ENCODE measurements at places on chromosomes 12 and 14.

DNA sequence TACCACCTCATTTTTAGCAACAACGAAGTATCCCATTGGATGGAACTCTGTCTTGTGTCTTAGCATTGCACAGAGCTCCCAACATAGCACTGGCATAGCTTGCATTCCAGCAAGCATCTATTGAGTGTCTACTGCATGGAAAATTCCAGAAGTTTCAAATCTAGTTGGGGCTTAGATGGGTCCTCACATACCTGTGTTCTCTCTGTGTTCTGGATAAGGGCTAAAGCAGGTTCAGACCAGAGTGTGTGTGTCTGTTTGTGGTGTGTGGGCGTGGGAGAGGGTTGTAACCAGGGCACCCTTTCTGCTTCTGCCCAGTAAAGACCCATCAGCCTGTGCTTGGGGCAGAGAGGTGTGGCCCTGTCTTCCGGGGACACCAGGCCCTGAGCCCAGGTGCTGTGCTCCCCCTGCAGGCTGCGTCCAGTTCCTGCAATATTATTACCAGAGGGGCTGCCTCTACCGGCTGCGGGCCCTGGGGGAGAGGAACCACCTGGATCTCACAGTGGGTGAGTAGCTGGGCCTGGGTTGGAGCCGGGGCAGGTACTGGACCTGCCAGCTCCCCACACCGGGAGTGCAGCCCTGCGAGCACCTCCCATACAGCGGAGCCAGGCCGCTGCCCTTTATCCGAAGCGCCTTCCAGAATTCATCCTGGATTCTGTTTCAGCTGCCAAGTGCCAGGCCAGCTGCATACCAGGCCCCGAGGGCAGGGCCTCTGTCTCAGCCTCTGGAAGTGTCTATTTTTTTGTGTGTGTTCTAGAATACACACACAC is 20.3 kb downstream of the RHOF start:
- peak; percentile 77 for DNase-seq

- no peak for DNase-seq
Observed at GRCh38 chr12:44846826-44847225, 29.3 kb downstream of the NELL2 start.

DNA sequence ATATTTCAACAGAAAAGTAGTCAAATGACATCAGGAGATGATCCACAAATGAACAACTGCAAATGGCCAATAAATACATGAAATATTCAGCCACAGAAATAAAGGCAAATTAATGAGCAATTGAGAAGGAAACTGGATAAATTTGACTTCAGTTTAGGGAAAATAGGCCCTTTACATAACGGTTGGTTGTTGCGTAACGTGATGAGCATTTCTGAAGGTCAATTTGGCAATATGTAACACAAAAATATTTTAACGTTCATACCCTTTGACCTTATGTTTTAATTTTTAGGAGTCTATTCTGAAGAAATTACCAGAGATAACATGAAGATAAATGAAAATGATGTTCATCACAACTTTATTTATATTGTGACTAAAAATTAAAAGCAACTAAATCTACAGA is 14.7 kb upstream of the MSRB3 start:
- DNase-seq = no peak

DNA sequence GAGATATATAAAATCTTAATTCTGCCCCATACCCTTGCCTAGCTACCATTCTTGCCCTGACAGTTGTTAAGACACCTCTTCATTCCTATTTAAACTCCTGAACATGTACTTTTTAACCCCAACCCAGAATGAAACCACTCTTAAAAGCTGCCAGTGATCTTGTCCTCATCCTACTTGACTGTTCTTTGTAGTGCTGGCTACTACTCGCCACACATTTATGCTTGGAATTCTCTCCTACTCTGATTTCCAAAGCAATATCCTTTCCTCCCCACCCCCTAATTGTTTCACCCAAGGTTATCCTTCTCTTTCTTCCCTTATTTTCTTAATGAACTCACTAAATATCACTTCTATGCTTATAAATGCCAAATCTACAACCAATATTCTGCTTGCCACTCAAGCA is 4.1 kb downstream of the NFYB start:
- DNase-seq = no peak

DNA sequence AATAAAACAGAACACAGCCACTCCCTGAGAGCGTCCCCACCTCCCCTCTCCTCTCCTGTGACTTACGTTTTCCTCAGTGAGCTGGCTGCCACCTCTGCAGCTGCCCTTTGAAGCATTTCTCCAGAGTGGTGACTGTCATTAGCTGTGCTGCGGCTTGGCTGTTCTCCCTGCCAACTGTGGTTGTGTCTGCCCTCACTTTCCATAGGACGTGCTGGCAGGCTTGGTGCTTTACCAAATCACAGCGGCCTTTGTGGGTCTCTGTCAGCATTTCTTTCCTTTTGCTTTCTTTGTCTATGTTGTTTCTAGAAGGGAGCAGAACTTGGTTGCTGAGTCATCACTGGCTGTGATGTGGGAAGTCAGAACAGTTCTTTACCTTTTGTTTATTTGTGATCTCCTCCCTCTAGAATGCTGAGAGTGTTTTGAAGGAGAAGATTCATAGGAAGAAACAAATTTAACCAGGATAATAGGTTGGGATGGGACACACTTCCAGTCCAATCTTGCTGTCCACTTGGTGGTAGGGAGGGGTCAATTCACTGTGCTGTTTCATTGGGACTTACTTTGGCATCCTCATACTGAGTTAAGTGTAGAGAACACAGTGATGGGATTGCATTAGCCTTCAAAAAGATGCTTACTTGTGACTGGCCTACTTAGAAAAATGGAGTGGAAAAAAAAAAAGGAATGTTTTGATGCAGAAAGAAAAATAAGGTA is 88.2 kb downstream of the TMX1 start:
- no peak for DNase-seq

GRCh38 chr12:104651811-104652210 is 195.1 kb downstream of the CHST11 start:
- no peak for DNase-seq

GRCh38 chr12:107983756-107984472 is 145.2 kb upstream of the WSCD2 start:
- no peak for DNase-seq

DNA sequence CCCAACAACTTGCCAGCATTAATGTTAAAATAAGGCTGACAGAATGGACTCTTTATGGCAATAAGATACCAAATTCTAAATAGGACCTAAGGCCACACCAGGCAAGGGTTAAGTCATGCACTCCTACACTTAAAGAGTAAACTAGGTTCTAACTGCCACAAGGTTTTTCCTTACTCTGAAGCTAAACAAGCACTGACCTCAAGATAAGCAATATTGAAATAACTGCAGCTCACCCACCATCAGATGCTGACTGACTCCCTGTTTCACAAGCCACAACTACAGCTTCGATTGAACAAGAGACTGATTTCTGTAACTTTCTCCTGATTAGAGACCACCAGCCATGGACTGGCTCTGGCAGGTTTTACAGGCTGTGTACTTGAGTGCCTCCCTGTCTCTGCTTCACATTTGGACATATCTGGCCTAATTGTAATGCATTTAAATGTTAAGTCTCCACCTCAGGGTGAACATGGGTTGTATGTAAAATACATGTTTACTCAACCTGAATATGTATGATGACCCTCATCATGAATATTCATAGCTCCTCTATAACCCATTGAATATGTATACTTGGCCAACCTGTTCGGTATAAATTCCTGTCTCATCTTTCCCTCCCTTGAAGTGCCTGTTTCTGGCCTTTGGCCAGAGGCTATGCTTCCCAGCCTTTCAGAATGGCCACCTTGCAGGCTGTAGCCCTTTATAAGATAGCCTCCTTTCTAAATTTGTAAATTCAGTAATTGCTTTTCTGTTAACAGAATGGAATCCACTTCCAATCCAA is 70.5 kb upstream of the DAAM1 start:
- no peak for DNase-seq

- no peak for DNase-seq
Observed at GRCh38 chr12:45327823-45328383, 112.0 kb downstream of the ANO6 start.

GRCh38 chr14:56630707-56631106 is 51.1 kb downstream of the TMEM260 start:
- no peak for DNase-seq
